ENCODE measurements at places on chromosomes 3 and 15.

GRCh38 chr15:55461447-55461846 lies 46.6 kb downstream of the DNAAF4 start:
- no peak for DNase-seq

DNA sequence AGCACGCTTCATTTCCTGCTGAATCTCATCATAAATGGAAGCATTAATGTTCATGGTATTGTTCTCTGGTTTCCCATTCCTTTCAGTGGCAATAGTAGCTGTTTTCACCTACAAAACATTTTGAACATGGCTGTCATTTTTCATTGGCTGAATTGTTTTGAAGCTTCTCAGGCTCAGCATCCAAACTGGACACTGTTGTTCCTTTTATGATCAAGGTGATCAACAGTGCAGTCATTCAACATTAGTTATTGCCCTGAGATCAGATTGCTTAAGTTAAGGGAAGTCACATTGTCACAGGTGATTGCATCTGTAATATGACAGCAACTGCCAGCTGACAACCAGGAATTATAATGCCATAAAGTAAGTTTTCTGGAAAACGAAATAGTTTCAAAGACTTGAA lies 46.9 kb downstream of the SATB1 start:
- DNase-seq, result no peak

GRCh38 chr3:191256405-191256804 lies 57.4 kb downstream of the OSTN start:
- DNase-seq, result no peak

DNA sequence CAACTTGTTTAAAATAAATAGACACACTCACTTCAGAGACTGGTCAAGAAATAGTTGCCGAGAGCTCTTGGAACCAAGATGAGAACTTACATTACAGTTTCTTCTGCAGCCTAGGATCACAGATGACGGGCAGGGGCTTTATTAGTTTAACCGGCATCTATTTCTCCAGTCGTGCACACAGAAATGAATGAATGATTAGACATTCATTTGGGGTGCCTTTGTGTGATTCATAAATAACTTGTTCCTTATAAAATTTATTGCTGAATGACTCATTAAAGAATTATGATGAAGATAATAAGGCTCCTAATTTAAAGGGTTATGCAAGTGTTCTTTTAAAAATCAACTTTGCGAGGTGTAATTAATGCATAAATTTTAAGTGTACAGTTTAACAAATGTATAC lies 20.8 kb downstream of the NFKBIZ start:
- DNase-seq, result no peak

DNA sequence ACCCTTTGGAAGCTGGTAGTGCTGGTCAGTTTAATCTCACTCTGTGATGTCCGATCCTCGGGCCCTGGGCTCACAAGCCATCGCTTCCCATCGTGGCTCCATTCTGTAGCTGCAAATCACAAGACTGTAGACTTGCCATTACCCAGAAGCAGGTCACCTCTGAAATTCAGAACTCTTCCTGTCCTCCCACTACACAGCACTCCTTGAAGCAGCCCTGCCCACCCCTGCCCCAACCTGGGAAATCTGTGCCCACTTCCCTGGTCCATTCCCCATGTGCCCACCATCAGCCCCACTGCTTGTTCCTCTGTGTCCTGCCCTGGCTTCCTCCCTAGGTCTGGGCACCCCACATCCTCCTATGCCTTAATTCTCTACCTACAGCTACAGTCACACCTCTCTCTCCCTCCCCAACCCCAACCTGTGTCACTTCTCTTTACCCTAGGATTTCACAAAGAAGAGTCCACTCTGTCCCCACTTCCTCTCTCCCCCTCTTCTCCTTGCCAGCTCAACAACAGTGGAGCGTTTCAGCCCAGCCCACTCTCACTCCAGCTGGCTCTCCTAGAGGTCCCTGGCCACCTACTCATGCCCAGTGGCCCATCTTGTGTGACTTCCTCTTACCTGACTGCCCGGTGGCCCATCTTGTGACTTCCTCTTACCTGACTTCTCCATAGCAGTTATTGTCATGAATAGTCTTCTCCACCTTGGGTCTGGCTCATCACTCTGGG lies 8.3 kb downstream of the ZNF710 start:
- no peak for DNase-seq

GRCh38 chr3:154135511-154136173 lies 14.5 kb downstream of the ARHGEF26 start:
- no peak for DNase-seq

DNA sequence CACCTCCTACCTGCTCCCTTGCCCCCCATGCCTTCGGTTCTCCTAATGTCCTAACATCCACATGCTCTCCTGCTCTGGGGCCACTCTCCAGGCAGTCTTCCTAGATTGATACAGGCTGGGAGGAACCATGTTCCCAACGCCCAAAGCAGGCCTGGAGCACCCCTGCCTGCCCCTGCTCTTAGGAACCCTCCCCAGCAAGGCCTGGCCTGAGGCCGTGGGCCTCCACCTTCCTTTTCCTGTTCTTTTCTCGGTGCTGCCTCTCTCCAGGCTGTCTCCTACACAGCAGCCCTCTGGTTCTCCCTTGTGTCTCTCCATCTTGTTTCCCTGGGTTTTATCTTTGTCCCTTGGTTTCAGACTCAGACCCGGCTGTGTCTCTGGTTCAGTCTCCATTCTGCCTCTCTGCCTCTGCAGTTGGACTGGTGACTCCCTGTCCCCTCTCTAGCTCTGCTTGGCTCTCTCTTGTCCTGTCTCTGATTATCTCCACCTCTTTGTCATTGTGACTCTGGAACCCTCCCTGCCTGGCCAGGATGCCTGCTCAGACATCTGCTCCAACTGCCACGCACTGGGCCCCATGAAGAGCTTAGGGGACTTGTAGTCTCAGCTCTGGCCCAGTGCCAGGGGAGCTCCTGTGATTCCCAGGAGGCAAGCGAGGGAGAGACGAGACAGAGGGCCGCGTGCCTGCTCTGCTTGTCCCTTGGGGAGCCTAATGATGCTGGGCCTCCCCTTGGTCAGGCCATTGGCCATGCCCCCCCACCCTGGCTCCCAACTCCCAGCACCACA lies 26.0 kb upstream of the RPL29 start:
- no peak for DNase-seq

DNA sequence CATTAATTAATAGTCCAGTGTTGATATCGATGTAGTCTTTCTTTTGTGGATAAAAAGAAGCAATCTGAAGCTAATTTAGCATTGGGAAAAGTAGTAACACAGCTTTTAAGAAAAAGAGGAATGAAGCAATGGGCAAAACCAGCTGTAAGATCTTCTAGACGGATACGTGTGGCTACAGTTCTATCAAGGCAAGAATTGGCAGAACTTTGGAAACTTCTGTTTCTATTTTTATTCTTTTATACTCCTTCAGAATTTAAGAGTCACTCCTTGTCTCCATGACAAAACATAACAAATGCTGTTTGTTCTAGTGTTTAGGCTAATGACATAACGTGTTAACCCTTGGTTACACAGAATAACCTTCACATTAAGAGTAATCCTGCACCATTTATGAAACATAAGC lies 289.2 kb downstream of the ROBO2 start:
- no peak for DNase-seq

- no peak for DNase-seq
Measured at GRCh38 chr3:44612678-44613077, 12.2 kb upstream of the ZNF197 start.

- no peak for DNase-seq
Measured at GRCh38 chr15:101168463-101168824, 83.4 kb downstream of the CHSY1 start.

DNA sequence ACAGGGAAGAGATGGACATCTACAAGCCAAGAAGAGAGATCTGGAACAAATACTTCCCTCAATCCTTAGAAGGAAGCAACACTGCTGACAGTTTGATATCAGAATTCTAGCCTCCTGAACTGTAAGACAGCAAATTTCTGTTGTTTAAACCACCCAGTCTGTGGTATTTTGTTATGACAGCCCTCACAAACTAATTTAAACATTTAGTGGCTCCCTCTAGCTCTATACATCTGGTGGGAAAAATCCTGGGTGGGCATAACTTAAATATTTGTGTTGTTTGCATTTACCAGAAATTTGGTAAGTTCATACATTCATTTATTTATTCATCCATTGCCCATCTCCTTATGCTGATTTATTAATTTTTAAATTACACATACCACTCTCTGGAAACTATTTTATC lies 62.5 kb upstream of the GSK3B start:
- no peak for DNase-seq

- DNase-seq, result no peak
Measured at GRCh38 chr15:101118615-101119014, 133.2 kb downstream of the CHSY1 start.

DNA sequence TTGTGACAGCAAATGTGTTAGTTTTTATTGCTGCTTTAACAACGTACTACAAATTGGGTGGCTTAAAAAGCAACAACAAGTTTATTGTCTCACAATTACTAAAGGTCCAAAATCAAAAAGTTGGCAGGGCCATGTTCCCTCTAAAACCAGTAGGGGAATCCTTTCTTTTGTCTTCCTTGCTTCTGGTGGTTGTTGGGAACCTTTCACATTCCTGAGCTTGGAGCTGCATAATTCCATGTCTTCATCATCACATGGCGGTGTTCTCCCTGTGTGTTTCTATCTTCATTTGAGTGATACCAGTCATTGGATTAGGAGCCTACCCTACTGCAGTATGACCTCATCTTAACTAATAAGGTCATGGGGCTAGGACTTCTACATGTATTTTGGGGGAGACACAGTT lies 7.4 kb downstream of the SPRED1 start:
- no peak for DNase-seq

DNA sequence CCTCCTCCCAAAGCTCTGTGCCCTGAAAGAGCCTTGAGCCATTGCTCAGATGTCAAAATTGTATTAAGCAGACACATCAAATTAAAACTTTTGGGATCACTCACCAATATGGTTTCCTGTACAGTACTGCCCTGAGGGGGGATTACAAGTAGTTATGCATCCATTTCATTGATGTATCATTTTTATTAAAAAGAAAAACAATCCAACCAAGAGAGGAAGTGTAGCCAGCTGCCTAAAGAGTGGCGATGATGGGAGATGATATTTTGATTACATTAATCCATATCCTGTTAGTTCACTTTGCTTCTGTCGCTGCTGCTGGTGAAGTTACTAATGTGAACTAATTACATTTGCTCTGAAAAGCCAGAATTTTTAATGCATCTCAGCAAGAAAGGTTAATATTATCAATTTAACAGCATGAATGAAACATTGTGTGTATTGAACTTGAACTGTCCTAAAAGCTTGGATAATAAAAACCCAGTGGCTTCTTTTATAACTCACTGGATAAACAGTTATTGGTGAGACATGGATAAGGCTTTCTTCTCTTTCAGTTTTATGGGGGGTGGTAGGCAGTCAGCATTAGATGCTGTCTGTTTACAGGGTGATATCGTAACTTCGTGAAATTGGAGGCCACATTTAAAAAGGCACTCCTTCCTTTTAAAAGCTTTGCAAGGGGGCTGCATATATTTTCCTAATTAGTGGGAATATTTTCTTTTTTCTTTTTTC lies 87.7 kb downstream of the IGF1R start:
- DNase-seq, result no peak

GRCh38 chr3:107092121-107092520 lies 285.1 kb upstream of the CCDC54 start:
- DNase-seq, result no peak

GRCh38 chr15:67559576-67559975 lies 17.1 kb downstream of the MAP2K5 start:
- DNase-seq, result no peak

GRCh38 chr3:39275963-39276593 lies 3.8 kb downstream of the CX3CR1 start:
- DNase-seq, result no peak

GRCh38 chr3:45524565-45524964 lies 70.0 kb upstream of the LIMD1 start:
- no peak for DNase-seq

DNA sequence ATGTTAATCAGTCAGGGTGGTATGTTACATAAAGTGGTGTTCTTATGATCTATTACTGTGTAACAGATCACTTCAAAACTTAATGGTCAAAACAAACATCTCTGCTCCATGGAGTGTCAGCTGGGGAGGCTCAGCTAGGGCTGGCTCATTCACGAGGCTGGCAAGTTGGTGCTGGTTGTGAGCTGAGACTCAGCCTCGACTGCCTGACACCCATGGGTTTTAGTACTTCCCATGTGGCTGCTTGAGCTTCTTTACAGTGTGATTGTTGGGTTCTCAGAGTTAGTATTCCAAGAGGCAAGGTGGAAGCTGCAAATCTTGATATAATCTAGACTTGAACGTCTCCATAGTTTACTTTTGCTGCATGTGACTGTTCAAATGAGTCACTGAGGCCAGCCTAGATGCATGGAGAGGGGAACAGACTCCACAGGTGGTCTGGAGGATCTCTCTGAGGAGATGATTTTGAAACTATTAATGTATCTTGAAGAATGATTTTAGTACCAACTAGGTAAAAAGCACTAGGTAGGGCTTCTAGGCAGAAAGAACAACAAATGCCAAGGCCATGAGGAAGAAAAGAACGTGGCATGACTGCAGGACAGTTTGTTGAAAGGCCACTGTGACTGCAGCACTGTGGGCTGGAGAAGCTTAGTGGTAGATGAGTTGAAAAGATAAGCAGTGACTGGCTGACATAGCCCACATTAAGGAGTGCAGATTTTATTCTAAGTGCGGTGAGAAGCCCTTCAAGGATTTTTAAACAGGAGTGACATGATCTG lies 281.1 kb upstream of the PROK2 start:
- no peak for DNase-seq

DNA sequence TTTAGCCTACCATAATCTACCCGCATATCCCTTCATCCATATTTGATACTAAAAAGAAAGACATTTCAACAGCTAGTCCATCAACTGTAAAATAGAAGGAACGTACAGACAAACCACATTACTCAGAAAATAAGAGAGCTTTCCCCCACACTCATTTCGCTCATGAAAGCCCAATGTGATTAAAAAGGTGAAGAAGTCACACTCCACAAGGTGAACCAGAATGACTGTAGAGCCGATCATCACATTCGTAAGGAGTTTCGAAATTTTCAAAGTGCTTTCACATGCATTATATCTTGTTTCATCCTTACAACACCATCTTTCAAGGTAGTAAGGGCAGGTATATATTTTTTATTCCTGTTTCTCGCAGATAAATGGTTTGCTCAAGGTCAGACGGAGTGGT lies 225.3 kb downstream of the FOXP1 start:
- DNase-seq, result no peak

DNA sequence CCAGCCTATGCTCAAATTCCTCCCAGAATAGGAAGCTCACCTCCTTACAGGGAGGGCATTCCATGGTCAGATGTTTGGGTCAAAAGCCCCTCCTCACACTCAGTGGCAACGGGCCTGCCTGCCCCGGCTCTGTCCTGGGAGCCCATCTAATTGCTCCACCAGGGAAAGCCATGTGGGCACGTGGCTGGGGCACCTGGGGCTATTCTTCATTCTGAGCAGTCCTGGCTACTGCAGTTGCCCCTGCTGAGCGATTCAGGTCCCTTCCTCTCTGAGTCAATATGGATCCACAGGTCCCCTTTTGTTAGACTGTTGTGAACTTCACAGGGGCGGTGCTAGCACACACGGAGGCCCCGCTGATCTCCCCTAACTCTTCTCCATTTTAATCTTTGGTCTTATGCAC lies 39.4 kb downstream of the TPRA1 start:
- DNase-seq, result no peak

DNA sequence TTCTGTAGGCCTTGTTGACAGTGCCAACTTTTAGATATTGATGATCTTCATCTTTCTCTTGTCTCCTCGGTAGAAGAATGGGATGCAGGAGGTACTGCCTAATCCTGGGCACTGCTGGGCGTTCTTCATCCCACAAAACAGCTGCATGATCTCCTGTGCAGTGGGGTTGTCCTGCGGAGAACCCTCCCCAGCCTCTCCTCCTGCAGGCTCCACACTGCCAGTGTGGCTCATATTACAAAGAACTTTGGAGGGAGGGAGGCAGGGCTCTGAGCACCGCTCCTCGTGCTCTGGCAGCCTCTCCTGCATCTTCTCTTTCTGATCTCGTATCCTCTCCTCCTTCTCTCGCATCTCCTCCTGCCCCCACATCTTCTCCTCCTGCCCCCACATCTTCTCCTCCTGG lies 7.5 kb downstream of the GOLGA6L2 start:
- DNase-seq, result no peak

All from NCI-H1436 treated with DMSO at 0.1 percent for 48 hours (cell line).